Left ventricle myocardium inferior (tissue), 1 donor: ENCODE measurements at places on chromosomes 6 and 20. TPM values are rescaled to one million over a fixed set of nuclear protein-coding genes. Genes with fewer than 3 reads are reported as not detected.

- H3K4me1 ChIP-seq = no peaks in the 10 kb centered on the region
- no peaks in the 10 kb centered on the region for H3K27me3 ChIP-seq
- H3K36me3 ChIP-seq = peaks cover 46% of the 10 kb centered on the region
- no peak for DNase-seq
- no peak overlapping the region for H3K4me3 ChIP-seq
These were observed 28.4 kb upstream of the SDHAF4 start for GRCh38 chr6:70538376-70538775.

Gene DPPA5
- total RNA-seq = not detected

DNA sequence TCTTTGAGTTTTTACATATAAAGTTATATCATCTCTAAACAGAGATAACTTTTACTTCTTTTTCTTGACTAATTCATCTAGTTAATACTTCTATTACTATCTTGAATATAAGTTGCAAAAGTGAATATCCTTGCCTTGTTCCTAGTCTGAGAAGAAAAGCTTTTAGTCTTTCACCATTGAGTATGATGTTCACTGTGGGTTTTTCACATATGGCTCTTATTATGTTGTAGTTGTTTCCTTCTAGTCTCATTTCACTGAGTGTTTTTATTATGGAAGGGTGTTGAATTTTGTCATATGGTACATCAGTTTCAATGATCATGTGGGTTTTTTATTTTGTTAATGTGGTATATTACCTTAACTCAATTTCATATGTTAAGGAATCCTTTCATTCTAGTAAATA is 488.3 kb downstream of the COL12A1 start:
- H3K36me3 ChIP-seq = no peaks in the 10 kb centered on the region
- no peak overlapping the region for H3K4me3 ChIP-seq
- DNase-seq = no peak
- H3K27ac ChIP-seq = no peak overlapping the region

GRCh38 chr20:31476643-31477215 is 1.6 kb downstream of the REM1 start:
- H3K36me3 ChIP-seq = no peaks in the 10 kb centered on the region
- peak overlapping the region; percentile 68 for H3K4me3 ChIP-seq
- peak overlapping the region; percentile 74 for H3K27ac ChIP-seq
- DNase-seq = no peak
- peaks cover 53% of the 10 kb centered on the region for H3K27me3 ChIP-seq
- H3K4me1 ChIP-seq = peaks cover 29% of the 10 kb centered on the region

Gene KHDC3L
- not detected for total RNA-seq

- H3K4me3 ChIP-seq = peak overlapping the region; percentile 52
- H3K27ac ChIP-seq = no peak overlapping the region
These were observed 48.9 kb downstream of the ANKRD60 start for GRCh38 chr20:58179432-58180099.

- H3K36me3 ChIP-seq = no peaks in the 10 kb centered on the region
- no peaks in the 10 kb centered on the region for H3K4me1 ChIP-seq
- no peak for DNase-seq
- H3K27ac ChIP-seq = no peak overlapping the region
- no peak overlapping the region for H3K4me3 ChIP-seq
- peaks cover 13% of the 10 kb centered on the region for H3K27me3 ChIP-seq
These were observed 27.4 kb downstream of the CBLN4 start for GRCh38 chr20:55977690-55978459.

Gene CCR6
- not detected for total RNA-seq

DNA sequence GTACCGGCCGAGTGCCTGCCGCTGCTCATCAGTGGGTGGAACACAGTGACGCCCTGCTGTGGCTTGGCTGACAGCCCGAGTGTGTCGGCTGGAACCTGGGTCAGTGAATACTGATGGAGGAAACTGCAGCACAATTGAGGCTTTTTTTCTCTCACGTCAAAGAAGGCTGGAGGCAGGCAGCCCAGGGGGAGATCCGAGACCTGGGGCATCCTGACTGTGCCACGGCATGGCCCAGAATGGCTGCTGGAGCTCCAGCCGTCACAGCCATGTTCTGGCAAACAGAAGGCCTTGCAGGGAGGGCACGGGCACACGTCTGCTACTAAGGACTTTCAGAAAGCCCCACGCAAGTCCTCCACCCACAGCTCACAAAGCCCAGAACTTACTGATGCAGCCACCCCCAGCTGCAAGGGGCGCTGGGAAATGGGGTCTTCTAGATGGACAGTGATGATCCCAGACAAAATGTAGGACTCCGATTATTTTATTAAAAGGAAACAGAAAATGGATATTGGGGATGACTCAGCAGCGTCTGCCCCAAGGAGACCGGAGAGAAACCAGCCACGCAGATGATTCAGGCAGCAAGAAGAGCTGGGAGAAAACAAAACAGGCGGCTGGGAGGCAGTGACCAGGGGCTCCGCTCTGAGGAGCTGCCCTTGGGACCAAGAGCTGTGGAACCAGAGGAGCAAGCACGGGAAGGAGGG is 140.0 kb downstream of the TAF4 start:
- H3K4me3 ChIP-seq = no peak overlapping the region
- no peak for DNase-seq
- H3K4me1 ChIP-seq = no peaks in the 10 kb centered on the region

- H3K36me3 ChIP-seq = no peaks in the 10 kb centered on the region
- H3K27me3 ChIP-seq = peaks cover 9% of the 10 kb centered on the region
- no peak for DNase-seq
- H3K27ac ChIP-seq = no peak overlapping the region
- H3K4me1 ChIP-seq = no peaks in the 10 kb centered on the region
These were observed 57.8 kb upstream of the EDN1 start for GRCh38 chr6:12232339-12232738.

DNA sequence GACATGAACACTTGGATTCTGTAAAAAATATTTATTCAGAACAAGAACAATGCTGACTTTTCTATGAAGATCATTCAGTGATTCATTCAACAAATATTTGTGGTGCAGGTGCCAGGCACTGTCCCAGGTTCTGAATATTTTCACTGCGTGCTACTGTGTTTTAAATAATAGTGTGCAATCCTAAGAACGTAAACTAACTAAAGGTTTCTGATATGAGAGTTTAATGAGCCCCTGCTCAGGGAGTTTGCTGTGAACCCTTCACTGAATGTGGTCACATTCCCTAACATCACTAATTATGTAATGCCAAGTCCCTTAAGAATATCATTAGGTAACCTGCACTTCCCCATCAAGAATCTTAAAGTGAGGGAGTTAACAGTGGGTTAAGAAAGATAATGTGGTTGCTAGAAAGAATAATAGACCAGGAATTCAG is 1.7 kb upstream of the TMEM170B start:
- no peak overlapping the region for H3K4me3 ChIP-seq
- no peaks in the 10 kb centered on the region for H3K36me3 ChIP-seq
- H3K27me3 ChIP-seq = no peaks in the 10 kb centered on the region
- H3K4me1 ChIP-seq = peaks cover 26% of the 10 kb centered on the region
- H3K27ac ChIP-seq = no peak overlapping the region
- no peak for DNase-seq

Gene NKX2-2
- total RNA-seq = not detected

DNA sequence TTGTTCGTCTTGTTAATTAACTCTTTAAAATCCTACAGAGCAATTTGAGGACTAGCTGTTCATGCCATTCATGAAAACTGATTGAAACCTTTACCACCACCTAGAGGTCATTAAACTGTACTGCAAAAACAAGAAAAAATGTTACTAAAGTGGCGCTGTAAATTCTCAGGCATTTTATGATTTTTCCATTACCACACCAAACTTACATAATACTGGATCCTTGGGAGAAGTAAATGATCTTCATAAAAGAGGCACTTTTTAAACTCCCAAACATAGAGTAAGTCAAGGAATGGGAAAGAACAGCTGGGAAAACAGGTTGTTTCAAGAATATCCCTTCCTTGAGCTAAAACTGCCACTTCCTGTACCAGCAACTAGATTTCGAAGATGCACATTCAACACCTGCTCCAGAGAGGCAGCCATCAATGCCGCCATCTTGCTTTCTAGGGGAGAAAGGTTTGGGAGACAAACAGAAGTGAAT is 54.3 kb downstream of the MYLIP start:
- H3K4me1 ChIP-seq = no peaks in the 10 kb centered on the region
- H3K27ac ChIP-seq = no peak overlapping the region
- H3K36me3 ChIP-seq = no peaks in the 10 kb centered on the region
- no peak overlapping the region for H3K4me3 ChIP-seq
- no peak for DNase-seq
- no peaks in the 10 kb centered on the region for H3K27me3 ChIP-seq

DNA sequence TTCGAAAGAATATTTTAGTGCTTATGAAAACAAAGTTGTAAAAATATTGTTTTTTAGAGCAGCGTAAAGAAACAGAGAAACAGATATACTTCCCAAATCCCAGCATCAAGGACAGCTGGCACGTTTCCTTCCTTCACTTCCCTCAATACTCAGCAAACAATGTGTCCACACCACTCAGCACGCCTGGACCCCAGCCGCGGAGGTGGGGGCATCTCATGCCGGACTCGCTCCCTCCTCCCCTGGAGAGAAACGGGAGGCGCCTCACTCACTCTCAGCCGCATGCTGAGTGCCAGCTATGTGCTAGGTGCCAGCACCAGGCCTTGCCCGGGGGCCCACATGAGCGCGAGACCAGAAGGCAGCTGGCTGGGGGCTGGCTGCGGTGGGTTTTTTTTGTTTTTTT is 34.7 kb downstream of the SLC2A4RG start:
- no peak overlapping the region for H3K4me3 ChIP-seq
- DNase-seq = no peak
- H3K27me3 ChIP-seq = no peaks in the 10 kb centered on the region
- peaks cover 27% of the 10 kb centered on the region for H3K36me3 ChIP-seq

Gene HSPA12B
- 12.5 TPM for total RNA-seq

- H3K4me1 ChIP-seq = peaks cover 36% of the 10 kb centered on the region
- no peak overlapping the region for H3K4me3 ChIP-seq
- no peak for DNase-seq
- H3K27ac ChIP-seq = no peak overlapping the region
- H3K36me3 ChIP-seq = no peaks in the 10 kb centered on the region
These were observed 92.4 kb upstream of the NFATC2 start for GRCh38 chr20:51634877-51635276.

DNA sequence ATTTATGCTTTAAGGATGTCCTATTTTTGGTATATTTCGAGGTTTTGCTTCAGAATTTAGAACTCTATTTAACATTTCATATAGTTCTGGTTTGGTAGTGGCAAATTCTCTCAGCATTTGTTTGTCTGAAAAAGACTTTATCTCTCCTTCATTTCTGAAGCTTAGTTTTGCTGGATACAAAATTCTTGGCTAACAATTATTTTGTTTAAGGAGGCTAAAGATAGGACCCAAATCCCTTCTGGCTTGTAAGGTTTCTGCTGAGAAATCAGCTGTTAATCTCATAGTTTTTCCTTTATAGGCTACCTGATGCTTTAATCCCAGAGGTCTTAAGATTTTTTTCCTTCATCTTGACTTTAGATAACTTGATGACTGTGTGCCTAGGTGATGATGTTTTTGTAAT is 162.7 kb upstream of the B3GAT2 start:
- H3K36me3 ChIP-seq = no peaks in the 10 kb centered on the region
- H3K4me1 ChIP-seq = no peaks in the 10 kb centered on the region
- DNase-seq = no peak
- no peak overlapping the region for H3K4me3 ChIP-seq

Gene UBE2C
- 0.91 TPM for total RNA-seq

GRCh38 chr6:15305909-15306308 is 60.0 kb downstream of the JARID2 start:
- no peaks in the 10 kb centered on the region for H3K27me3 ChIP-seq
- no peak for DNase-seq
- H3K4me1 ChIP-seq = peaks cover 91% of the 10 kb centered on the region
- H3K36me3 ChIP-seq = no peaks in the 10 kb centered on the region

GRCh38 chr6:41201764-41202173 is 820 bp upstream of the TREML2 start:
- H3K36me3 ChIP-seq = no peaks in the 10 kb centered on the region
- no peak for DNase-seq
- no peak overlapping the region for H3K27ac ChIP-seq
- H3K27me3 ChIP-seq = peaks cover 33% of the 10 kb centered on the region

DNA sequence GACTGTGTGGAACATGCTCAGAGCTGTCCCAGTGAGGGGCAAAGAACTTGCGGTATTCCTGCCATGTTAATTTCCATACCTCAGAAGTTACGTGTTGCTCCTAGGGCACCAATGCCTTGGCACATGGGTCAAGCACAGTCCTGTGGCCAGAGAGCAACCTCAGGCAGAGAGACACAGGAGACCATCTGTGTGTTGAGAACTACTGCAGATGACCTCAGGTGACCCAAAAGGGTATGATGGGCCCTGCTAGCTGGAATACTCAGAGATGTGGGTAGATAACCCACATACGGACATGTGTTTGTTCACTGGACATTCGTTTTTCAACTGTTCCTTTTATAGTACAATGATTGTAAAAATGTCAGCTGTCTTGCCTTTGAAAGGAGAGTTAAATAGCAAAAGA is 71.5 kb upstream of the BMP2 start:
- H3K4me3 ChIP-seq = no peak overlapping the region
- H3K36me3 ChIP-seq = no peaks in the 10 kb centered on the region

DNA sequence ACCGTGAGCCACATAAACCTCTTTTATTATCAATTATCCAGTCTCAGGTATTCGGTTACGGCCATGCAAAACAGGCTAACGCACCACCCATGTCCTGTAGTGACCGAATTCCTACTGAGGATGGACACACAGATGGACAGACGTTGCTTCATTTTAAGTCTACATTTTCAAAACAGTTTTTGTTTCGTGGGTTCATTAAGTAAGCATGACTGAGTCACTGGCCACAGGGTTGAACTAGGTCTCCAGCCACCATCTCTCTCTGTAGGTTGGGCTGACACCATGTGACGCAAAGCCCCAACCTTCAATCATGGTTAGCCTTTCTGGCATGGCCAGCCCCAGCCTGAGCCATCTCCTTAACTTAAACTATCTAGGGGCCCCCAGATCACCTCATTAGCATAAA is 110.0 kb upstream of the SLC22A23 start:
- no peaks in the 10 kb centered on the region for H3K4me1 ChIP-seq
- H3K36me3 ChIP-seq = no peaks in the 10 kb centered on the region
- H3K4me3 ChIP-seq = no peak overlapping the region
- DNase-seq = no peak

Gene THBS2
- 6.9 TPM for total RNA-seq

GRCh38 chr20:48594533-48594932 is 233.3 kb downstream of the PREX1 start:
- no peaks in the 10 kb centered on the region for H3K4me1 ChIP-seq
- no peak overlapping the region for H3K27ac ChIP-seq
- H3K36me3 ChIP-seq = no peaks in the 10 kb centered on the region
- H3K4me3 ChIP-seq = no peak overlapping the region
- DNase-seq = no peak

- DNase-seq = no peak
- no peak overlapping the region for H3K4me3 ChIP-seq
- no peaks in the 10 kb centered on the region for H3K36me3 ChIP-seq
- no peaks in the 10 kb centered on the region for H3K27me3 ChIP-seq
These were observed 7.7 kb upstream of the BICRAL start for GRCh38 chr6:42774201-42774600.

- no peak for DNase-seq
- no peaks in the 10 kb centered on the region for H3K36me3 ChIP-seq
- peak overlapping the region; percentile 74 for H3K27ac ChIP-seq
- H3K27me3 ChIP-seq = no peaks in the 10 kb centered on the region
These were observed 213.9 kb downstream of the SOX4 start for GRCh38 chr6:21807299-21808044.
